ENCODE measurements at places on chromosomes 3 and 15.

DNA sequence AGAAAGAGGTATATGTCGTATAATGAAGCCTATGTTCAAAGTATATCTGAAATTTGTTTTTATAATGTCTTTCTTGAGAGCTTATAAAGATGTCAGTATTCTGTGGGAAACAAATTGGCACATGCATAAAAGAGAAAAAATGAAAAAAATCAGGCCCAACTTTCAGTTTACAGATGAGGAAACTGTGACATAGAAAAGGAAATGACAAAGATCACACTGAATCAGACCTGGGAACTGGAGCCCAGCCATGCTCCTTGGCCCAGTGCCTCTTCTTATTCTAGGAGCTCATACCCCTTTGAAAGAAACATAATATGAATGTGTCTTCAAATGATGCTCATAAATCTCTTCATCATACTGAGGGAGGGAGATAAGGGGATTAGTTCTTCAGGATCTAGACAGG, 48.4 kb downstream of the TMEM44 start:
- DNase-seq = no peak

DNA sequence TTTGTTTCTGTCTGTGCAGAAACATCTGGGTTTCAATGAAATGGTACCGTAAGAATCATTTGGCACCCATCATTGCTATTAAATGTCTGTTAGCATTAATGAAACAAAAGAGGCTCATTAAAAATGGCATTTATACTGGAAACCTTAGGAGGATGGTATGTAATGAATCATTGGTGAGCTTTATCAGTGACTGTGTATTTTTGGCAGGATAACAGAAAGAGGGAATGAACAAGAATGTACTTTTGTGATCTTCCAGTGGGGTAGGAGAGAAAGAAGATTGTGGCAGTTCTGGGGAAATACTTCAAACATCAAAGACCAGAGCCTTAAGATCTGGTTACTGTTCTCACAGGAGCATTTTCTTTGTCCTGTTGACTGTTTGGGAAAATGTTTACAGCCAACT, 4.7 kb upstream of the DCBLD2 start:
- DNase-seq = no peak

GRCh38 chr15:100934166-100934565, 15.0 kb downstream of the LRRK1 start:
- DNase-seq = no peak

- DNase-seq = no peak
Observed at GRCh38 chr15:88902221-88902835, 7.0 kb upstream of the HAPLN3 start.

- DNase-seq = no peak
Observed at GRCh38 chr3:187040516-187041361, 98.6 kb downstream of the RPL39L start.

GRCh38 chr15:27902680-27903385, 196.3 kb downstream of the OCA2 start:
- DNase-seq = no peak

GRCh38 chr3:115562636-115563267, 60.6 kb upstream of the GAP43 start:
- DNase-seq = no peak

GRCh38 chr3:73552700-73553099, 72.0 kb downstream of the PDZRN3 start:
- DNase-seq = no peak

DNA sequence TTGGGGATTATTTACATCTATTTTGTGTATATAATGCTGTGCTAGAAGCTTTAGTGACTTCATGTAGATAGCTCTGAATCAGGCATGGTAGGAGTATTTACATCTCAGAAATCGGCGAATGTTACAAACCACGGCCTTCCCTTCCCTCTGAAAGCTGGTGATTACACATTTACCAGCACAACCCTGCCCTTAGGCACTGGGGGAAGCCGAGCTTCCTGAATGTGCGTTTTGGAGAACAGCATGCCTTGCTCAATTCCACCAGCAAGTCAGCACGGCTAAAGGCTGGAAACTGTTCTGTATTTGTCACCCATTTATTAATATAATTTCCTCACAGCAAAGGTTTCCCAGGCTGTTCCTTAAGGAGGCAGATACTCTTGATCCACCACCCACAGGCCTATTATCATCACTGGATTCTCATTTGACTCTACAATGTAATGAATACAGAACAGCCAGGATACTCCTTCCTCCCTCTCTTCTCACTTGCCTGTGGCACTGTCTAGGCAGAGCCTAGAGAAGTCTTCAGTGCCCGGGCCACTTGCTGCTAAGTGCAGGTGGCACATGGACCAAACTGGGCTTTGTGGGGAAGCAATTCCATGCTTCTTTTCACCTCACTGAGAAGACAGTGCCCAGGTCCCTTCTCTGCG, 55.2 kb upstream of the CACNA2D3 start:
- DNase-seq = no peak

GRCh38 chr3:30682434-30683155, 76.2 kb downstream of the TGFBR2 start:
- DNase-seq = peak; percentile 13

DNA sequence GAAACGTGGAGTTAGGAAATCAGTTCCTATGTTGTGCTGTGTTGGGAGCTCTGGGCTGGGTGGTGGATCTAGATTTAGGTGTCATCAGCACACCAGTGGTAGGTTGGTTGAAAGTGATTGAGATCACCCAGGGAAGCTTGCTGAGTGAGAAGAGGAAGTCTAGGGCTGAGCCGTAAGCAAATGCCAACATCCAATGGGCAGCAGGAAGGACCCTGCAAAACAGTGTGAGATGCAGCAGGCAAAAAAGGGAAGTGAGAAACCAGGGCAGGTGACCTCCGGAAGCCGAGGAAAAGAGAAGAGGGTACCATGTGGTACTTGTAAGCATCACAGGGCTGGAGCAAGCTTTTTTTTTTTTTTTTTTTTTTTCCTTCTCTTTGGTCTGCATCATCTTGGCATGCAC, 15.9 kb upstream of the COPG1 start:
- DNase-seq = peak; percentile 88

GRCh38 chr3:72259755-72260587, 475.0 kb upstream of the PROK2 start:
- DNase-seq = no peak

DNA sequence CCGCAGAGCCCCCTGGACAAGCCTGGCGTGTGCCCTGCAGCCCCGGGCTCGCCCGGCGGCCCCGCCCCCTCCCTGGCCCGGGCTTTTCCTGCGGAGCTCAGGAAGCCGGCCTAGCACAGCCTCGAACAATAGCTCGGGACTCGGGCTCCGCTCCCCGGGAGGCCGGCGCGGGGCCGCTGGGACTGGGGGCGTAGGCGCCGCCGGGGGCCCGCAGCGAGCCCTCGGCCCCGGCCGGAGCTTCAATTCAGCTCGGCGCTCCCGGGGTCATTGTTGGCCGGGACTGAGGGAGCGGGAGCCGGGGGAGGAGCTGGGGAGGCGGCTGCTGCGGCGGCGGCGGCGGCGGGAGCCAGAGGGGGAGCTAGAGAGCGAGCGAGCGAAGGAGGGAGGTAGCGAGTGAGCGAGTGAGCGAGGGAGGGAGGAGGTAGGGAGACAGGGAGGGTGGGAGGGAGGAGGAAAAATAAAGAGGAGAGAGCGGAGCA, 41.0 kb upstream of the ROPN1 start:
- DNase-seq = peak; percentile 57

- DNase-seq = no peak
Observed at GRCh38 chr15:89504166-89504565, 7.8 kb upstream of the RHCG start.

- no peak for DNase-seq
Observed at GRCh38 chr3:177343122-177343625, 145.9 kb upstream of the TBL1XR1 start.

DNA sequence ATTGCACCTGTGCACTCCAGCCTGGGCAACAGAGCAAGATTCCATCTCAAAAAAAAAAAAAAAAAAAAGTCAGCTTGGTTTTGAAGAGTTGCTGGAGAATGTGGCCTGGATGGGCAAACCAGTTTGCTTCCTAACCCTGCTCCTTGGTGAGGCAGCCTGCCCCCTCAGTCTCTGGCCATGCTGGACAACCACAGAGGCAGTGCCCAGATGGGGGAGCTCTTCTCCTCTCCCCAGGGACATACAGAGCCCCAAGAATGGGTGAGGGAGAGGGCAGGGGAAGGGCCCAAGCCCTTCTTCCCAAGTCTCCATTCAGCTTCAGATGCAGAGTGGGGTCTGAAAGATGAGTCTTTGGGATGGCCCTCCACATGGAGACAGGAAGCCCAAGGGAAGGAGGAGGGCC, 27.9 kb downstream of the CD276 start:
- no peak for DNase-seq

DNA sequence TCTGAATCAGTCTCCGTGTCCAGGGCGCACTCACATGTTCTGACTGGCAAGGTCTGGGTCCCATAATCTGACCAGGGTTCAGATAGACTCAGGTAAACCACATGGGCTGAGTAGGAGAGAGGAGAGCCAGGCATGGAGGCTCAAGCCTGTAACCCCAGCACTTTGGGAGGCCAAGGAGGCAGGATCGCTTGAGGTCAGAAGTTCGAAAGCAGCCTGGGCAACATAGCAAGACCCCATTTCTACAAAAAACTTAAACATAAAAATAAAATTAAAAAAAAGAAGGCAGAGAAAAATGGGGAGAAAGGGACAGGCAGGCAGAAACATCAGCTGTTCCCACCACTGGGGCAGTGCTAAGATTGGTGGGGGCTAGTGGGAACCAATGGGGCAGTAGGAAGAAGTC, 5.4 kb downstream of the TMEM43 start:
- DNase-seq = no peak

DNA sequence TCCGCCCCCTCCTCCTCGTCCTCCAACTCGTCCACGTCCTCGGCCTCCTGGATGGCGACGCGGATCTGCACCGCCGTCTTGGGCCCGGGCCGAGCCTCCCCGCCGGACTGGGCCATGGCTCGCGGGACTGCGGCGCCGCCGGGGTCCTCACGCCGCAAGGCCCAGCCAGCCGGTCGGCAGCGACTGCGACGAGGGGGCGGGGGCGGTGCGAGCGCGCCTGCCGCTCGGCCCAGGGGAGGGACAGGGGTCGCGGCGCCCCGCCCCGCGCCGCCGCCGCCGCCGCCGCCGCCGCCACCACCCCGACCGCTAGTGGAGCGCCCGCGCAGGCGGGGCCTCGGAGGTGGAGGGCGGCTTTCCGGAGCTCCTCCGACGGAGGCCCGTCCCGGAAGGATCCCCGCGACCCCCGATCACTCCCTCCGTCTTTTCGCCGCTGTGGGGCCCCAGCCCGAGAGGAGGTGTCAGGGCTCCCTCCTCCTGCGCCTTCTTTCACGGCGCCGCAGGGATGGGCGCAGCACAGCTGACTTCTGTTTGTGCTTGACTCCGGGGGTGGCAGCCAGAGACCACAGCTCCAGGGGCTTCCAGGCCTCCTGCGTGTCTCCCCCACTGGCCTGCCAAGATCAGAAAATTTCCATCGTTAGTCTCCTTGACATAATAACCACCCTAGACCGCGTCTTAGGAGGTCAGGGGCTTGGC, at the start of gene LARP6:
TSS of gene LARP6 (minus strand) at position 185 of the 693 bp plus-strand sequence. CDS start at position 116, 69 bp downstream.
- peak; percentile 9 for DNase-seq

DNA sequence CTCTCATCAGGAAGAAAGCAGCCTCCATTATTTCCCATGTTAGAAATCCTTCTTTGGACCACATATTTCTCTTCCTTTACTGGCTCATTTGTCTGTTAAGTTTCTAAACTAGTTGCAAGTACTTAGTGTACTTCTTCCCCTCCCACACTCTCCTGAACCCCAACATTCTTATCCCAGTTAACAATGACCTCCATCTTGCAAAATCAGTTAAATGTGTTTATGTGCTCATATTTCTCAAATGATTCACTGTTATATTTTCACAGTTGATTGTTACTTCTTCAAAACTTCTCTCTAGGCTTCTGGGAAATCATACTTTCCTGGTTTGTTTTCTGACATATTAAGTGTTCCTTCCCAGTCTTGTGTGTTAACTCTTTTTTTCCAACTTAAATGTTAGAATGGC, 856.9 kb downstream of the EPHA3 start:
- no peak for DNase-seq

- DNase-seq = no peak
Observed at GRCh38 chr3:23653647-23654525, 151.9 kb upstream of the UBE2E1 start.

DNA sequence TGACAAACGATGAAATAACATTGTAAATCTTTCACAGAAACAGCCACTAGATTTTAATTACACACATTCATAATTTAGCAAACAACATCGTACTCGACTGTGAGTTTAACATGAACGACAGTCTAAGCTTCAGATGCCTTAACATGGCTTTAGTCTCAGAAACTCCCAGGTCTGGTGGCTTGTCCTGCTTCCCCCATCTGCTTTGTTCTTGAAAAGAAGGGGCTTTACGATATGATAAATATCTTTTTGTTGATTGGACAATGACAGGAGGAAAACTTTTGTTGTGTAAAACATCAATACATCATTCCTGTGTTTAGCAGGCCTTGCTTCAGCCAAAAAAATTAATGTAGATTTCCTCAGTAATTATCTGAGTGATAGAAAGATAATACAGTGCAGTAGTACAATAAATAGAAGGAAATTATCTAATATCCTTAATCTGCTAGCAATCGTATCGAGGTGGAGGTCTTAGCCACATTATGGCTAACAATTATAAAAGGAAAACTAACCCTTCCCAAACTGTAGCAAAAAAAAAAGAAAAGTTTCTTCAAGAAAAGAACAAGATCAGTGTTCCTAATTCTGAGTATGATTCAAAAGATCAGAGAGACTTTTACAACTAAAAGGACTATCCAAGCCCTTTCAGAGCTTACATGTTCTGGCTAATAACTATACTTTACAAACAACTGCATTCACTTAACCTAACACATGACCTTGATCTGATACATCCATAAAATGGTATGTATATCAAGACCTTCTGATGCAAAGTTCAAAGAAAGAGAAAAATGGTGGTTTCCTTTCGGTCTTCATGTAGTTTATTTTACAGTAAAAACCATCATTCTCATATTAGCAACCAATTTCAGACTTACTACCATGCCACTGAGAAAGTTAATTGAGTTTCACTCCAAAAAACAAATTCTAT, 535.7 kb downstream of the FOXP1 start:
- no peak for DNase-seq

DNA sequence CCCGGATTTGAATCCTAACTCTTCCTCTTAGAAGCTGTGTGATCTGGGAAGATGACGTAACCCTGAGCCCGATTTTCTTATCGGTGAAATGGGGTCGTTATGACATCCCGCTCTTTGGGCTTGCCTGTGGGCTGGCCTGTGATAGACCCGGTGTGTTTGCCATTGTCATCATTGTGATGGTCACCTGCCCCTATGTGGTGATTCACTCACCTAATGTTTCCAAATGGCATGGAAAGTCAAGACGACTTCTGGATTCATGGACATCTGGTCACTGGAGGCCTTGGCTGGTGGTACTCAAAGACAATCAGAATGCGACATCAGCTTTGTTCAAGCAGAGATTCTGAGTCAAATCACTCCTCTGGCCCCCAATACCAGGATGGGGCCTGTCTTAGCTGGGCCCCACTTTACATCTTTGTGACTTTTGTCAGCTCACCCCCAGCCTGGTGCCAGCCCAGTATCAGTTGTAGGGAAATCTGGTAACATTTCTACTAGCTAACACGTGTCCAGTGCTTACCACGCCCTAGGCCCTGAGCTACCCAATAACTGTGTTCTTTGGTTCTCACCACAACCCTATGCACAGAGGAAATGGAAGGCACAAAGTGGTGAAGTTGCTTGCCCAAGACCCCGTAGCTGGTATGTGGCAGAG, 2.8 kb downstream of the TMEM43 start:
- no peak for DNase-seq

GRCh38 chr3:14346642-14347041, 55.8 kb upstream of the SLC6A6 start:
- no peak for DNase-seq

Data from NB4 (cell line).